ENCODE measurements at places on chromosomes 16 and 17.

GRCh38 chr17:39751637-39752036 lies 13.9 kb downstream of the GRB7 start:
- DNase-seq = no peak

DNA sequence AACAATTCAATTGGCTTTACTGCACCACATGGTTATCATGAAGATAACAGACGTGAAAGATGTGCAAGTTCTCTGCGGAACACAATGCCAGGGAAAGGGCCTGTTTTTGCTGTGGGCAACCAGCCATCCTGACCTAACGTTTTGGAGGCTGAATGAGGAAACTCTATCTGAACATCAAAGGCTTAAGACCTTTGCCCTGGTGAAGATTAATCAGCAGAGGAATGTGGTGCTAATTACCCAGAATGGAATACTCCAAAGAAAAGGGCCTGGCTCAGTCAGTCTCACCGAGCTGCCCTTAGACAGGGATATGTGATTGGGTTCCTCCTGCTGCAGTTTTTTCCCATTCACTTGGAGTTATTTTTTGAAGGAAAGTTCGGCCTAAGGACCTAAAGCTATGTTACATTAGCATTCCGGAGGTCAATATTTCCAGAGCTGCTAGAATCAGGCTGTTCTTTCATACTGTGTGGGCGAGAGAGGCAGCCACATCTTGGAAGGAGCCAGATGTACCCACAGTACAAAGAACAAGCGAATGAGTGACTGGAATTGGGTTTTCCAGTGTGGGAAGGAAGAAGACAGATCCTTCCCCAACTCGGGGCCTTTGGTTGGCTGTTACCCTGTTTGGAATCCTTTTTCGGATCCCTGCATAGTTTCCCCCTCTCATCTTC lies 15.5 kb downstream of the ASIC2 start:
- no peak for DNase-seq

DNA sequence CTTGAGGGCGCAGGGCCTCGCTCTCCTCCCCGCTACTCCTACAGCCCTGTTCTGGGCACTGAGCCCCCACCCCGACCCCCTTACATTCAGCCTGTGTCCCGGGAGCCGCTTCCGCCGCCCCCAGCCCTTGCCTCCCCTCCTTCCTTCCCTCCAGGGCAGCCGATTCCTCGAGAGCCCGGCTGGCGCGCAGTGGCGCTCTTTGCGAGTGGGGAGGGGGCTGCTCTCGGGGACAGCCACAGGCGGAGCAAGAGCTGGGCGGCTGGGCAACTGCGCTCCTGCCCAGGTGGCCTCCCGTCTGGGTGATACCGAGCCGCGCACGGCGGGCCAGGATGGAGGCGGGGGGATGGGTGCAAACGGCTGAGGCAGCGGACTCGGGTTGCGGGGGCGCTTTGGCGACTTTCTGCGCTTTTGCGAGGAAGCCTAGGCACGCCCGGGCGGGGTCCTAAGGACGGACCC lies 1.2 kb downstream of the MMP15 start:
- DNase-seq = no peak

DNA sequence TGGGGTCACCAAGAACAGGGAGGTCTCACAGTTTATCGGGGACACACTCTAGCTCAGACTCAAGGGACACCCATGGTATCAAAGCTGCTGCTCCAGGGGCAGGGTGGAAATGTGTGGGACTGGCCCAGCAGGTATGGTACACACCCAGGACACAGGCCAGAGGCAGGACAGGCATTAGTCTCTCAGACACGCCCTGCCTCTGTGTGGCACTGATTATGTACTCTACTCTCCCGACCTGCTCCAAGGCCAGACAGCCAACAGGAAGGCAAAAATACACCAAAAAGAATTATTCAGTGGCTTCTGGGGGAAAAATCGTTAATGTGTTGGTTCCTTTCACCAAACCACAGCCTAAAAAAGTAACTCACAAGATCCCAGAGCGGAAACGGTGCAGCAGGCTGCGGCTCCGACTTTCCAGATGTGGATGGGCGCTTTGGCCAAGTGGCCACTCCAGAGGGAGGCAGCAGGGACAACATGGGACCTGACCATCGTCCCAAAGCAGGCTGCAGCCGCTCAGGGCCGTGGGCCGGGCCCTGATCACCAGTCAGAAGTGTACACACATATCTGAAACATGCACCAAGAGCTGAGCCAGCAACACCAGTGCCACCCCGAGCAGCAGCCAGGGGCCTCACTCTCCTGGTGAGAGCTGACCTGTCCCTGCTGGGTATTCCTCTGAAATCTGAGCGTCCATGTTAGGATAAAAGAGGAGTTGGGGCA lies 1.0 kb upstream of the SIRT7 start:
- no peak for DNase-seq

DNA sequence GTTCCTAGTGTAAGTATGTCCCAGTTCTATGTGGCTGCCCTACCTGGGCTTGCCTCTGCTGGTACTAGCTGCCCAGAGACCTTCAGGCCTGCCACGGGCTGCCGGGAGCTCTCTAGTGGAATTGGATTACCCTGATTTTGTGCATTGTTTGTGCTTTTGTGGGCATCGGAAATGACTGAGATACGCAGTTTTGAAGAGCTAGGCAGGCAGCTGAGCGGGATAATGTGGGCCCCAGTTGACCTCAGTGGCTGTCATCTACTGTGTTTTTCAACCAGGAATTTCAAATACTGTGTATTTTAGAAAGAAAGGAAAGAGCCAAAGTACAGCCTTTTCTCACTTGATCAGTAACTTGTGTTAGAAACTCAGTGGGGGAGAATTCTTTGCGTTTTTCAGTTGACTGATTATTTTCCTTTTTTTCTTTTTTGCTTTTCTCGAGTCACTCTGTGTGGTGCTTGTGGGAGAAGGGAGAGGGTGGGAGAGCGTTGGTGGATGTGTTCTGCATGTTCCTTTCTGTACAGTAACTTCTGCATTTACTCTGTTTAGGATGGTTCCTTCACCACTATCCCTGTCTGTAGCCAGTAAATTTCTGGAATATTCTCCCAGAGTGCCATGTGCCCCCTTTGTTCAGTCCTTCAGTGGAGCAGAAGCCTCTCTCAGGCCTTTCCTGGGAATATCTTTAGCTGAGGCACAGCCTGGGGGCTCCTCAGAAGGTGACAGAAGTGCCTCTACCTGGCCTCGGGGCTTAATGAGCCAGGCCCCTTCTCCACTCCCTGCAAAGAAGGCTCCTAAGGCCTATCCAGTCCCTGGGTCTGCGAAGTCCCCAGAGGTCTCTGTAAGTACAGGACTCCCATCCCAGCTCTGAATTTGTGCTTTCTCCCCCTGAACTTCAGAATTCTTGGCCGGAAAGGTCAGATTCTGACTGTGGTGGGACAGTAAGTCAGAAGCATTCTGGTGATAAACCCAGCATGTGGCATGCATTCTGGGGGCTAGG lies 15.0 kb upstream of the SLC12A3 start:
- DNase-seq = peak; percentile 86

DNA sequence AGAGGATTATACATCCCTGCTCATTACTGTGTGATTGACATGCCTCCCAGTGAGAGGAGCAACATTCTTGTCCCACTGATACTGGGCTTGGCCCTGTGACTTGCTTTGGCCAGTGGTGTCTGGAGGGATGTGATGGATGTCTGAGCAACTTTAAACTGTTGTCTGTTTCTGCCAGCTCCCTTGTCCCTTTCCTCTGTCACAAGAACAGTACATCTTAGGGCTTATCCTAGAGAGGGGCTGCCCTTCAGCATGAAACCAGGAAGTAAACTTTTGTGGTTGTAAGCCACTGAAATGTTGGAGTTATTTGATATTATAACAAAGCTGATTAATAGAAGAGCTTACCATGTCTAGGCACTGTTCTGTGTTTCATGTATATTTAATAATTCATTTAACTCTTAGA lies 82.9 kb upstream of the GPRC5B start:
- no peak for DNase-seq

- no peak for DNase-seq
Measured at GRCh38 chr17:39663340-39663687, 1.8 kb upstream of the TCAP start.

DNA sequence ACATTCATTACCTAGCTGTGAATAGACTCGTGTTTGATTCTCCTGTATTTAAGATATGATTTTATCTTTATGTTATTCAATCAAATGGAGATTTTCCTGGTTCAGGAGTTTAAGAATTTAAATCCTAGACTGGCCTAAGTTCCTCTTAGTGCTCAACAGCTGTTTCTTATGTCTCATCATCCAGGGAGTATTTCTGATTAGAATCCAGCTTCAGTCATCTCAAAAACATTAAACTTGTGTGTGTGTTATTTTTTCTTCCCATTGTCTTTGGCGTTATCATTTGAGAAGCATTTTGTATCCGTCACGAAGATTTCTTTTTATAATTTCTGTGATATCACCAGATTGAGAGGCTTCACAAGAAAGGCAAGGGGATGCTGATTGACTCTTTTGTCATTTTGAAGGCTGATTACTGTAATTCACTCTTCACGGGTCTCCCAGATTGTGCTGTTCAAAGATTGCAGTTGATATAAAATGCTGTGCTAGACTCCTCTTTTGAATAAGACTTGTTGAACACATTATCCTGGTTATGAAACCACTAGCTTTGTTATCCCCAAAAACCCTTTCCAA lies 204.8 kb downstream of the CDH8 start:
- DNase-seq = peak; percentile 20

DNA sequence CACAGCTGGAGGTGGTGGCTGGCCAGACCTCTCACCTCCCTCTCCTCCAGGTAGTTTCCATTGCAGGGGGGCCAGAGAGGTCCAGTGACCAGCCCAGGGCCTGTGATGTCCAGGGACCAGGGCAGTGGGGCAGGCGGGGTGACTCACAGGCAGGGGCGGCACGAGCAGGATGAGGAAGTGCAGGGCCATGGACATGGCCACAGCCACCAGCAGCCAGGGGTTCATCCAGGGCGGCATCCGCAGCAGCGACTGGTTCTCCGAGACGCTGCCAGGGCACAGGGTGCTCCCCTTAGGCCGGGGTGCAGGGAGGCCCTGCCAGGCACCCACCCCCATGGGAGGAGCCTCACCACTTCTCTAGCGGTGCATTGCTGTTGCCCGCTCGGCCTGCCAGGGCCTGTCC lies 12.9 kb upstream of the P2RX1 start:
- no peak for DNase-seq

GRCh38 chr16:19911747-19912454 lies 27.3 kb upstream of the GPRC5B start:
- no peak for DNase-seq

GRCh38 chr16:8855972-8856371 lies 12.8 kb downstream of the CARHSP1 start:
- DNase-seq = no peak

- peak; percentile 53 for DNase-seq
Measured at GRCh38 chr17:50845240-50846147, 10.1 kb downstream of the WFIKKN2 start.

DNA sequence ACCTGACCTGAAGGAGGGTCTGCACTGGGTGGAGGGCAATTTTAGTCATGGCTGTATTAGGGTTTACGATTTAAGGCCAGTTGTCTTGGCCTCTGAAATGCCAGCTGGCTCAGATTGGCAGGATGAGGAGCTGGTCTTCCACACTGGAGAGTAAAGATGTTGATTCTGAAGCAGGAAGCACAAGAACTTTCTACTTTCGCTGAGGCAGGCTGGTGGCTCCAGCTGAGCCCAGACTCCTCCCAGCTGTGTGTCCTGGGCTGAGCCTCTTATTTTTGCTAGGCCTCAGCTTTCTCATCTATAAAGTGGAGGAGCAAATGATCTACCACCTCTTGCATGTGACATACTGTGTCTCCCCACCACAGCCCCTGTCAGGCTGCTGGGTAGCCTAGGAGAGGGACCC lies 74.4 kb downstream of the MRM1 start:
- DNase-seq = no peak

DNA sequence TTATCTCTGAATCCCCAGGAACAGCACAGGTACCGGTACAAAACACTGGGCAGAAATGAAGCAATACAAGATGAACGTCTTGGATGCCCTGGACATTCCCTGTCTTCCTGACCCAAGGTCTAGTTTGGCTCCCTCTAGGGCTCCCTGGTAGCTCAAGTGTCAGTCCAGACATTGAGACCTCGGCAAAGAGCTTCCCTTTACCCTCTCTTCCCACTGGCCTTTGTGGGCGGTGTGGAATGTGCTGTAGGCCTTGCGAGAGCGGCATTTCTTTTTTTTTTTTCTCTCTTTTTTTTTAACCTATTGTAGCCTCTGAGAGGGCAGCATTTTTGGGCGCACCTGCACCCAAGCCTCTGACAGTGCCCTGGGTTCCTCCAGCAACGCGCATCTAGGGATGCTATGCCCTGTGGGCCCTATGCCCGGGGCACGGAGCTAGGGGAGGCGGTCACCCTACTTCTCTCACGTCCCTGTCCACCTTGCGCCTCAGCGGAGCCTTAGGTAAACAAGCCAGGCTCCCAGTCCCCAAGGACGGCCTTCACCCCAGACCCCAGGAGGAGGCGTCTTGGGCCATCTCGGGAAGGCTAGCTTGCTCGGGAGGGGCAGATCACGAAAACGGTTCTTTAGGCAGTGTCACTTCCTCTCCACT lies 1.2 kb upstream of the NFATC3 start:
- DNase-seq = peak; percentile 55

- no peak for DNase-seq
Measured at GRCh38 chr17:3308603-3309002, 10.4 kb upstream of the OR3A1 start.

DNA sequence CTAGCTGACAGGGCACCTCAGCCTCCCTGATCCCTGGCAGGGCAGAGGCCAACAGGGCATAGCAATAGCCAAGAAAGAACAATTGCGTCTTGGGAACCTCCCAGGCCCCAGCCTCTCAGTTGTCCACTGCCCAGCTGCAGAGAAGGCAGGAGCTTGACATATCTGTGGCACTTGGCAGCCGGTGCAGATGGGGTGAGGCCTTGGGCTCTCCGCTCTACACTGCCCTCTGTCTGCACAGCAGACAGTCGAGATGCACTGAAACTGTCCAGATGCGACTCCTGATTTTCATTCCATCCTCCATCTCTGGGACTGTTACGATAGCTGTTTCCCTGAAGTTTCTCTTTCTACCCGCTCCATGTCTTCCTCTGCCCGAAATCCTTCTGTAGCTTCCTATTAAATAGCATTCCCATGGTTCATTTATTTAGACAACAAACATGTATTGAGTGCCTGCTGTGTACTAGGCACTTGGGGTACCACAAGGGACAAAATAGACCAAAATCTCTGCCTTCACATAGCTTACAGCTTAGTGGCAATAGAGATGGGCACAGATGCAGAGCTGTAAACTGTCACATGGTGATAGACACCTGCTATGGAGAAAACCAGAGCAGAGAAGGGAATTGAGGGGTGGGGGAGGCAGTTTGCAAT lies 3.3 kb downstream of the POLR3E start:
- peak; percentile 61 for DNase-seq

All from fibroblast of skin of back (primary cell).